ENCODE measurements at places on chromosomes 3 and 15. TPM values are rescaled to one million over a fixed set of nuclear protein-coding genes. Genes with fewer than 3 reads are reported as not detected.

Gene RSRC1
- polyA plus RNA-seq, result 22.4 TPM

Gene FEZF2
- polyA plus RNA-seq, result not detected

Gene PRSS50
- polyA plus RNA-seq, result 3.1 TPM

Gene DPPA2
- polyA plus RNA-seq, result 0.03 TPM

Gene CX3CR1
- 2.8 TPM for polyA plus RNA-seq

Gene MOBP
- 0.10 TPM for polyA plus RNA-seq

DNA sequence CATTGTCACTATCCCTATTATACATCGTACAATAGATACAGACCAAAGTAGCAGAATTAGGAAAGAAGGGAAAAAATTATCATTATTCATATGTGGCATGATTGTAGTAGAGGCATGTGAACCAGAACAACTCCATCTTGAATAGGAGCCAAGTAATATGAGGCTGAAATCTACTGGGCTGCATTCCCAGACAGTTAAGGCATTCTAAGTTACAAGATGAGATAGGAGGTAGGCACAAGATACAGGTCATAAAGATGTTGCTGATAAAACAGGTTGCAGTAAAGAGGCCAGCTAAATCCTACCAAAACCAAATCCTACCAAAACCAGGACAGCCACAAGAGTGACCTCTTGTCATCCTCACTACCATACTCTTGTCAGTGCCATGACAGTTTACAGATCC, 1035.4 kb upstream of the SEMA6D start:
- no peak for DNase-seq

DNA sequence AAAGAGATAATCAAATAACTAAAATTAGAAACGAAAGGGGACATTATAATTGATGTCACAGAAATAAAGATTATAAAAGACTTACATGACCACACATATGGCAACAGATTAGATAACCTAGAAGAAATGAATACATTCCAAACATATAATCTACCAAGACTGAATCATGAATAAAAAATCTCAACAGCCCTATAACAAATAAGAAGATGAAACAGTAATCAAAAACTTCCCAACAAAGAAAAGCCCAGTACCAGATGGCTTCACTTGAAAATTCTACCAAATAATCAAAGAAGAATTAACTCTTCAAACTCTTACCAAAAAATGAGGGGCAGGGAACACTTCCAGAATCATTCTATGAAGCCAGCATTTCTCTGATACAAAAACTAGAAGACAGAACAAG, 11.8 kb downstream of the TOP2B start:
- DNase-seq, result no peak

DNA sequence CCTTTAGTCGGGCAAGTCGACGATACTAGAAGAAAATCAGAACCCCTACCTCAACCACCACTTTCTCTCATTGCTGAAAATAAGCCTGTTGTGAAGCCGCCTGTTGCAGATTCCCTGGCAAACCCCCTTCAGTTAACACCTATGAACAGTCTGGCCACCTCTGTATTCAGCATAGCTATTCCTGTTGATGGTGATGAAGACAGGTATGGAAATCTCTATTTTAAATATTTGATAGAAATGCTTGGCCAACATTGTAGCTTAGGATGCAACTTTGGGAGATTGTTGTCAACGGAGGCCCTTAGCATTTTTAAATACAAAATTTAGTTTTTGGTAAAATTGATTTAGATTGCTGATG, 3.0 kb downstream of the TSC22D2 start:
- DNase-seq, result no peak

DNA sequence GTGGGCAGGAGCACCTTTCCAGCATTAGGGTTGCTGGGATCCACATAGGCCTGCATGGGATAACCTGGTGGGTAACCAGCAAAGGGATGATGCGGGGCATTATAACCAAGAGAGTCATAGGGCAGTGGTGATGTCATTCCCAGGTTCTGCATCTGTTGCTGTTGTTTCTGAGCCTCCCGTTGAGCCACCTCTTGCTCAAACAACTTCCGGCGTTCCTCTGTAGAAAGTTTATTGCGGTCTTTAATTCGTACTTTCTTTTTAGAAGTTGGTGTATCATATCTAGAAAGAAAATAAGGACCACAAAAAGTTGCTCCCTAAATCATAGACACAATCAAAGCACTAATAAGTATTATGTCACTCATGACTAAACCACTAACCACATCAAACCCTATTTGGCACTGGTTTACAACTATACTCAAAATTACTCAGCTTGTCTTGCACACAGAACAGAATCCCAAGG, 77.8 kb downstream of the NBEAL2 start:
- no peak for DNase-seq

GRCh38 chr3:171353423-171353822, 106.8 kb downstream of the TNIK start:
- DNase-seq, result peak; percentile 32

GRCh38 chr15:85760049-85760448, 34.7 kb downstream of the KLHL25 start:
- no peak for DNase-seq

DNA sequence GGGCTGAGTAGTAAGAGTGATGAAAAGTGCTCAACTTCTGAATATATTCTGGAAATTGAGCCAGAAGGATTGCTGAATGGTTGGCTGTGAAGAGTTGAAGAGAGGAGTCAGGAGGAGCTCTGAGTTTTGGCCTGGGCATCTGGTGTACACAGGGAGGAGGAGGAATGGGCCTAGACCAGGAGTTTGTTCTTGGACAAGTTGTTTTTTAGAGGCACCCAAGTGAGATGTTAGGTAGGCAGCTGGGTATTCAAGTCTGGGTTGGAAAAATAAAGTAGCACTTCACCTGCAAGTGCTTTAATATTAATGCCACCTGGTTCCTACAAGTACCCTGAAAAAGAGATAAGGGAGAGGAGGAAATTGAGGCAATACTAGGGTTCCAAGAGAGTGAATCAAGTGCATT, 14.7 kb downstream of the BSN start:
- DNase-seq, result no peak

GRCh38 chr3:109731639-109732473, 394.5 kb upstream of the DPPA4 start:
- DNase-seq, result peak; percentile 24

DNA sequence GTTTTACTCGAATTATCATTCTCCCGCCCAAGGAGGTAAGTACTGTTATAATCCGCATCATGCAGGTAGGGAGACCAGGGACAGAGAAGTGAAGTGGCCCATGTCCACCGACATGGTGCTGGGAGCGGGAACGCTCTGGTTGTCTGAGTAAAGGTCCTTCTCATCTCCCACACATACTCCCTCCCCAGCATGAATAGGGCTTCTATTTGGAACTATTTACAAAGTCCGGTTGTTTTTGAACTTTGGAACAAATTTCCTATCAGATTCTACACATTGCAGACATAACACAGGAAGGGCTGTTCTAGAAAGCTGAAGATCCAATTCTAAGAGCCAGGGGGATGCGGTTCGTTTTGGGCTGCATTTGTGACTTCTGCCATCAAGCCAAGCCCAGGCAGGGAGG, 94.8 kb upstream of the TLE3 start:
- no peak for DNase-seq

- DNase-seq, result no peak
Observed at GRCh38 chr3:54168451-54168850, 46.1 kb downstream of the CACNA2D3 start.

GRCh38 chr3:28347374-28348264, 902 bp upstream of the ZCWPW2 start:
- no peak for DNase-seq

GRCh38 chr3:194081826-194082225, 54.1 kb upstream of the HES1 start:
- DNase-seq, result no peak

- DNase-seq, result no peak
Observed at GRCh38 chr15:61816856-61817255, 243.4 kb downstream of the VPS13C start.

DNA sequence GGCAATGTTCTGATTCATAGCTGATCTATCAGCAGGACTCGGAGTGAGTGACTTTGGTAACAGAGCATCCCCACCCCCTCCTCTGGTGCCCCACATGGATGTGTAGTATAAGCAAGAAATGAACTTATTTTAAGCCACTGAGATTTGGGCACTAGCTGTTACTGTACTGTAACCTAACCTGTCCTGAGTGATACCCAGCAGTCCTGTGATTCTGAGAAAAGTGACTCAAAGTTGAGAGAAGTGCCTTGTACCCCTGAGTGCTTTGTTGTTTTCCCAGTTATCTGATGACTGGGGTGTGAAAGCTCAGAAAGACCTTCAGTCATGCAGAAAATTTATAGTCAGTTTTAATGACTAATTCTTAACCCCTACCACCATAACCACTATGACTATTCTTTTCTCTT, 439.9 kb upstream of the RBMS3 start:
- no peak for DNase-seq
